Karpas-422 (cell line): ENCODE measurements at places on chromosomes 1 and 21. TPM values are rescaled to one million over a fixed set of nuclear protein-coding genes. Genes with fewer than 3 reads are reported as not detected.

GRCh38 chr21:36125512-36126207, 9.2 kb upstream of the CBR3 start:
- peak; percentile 68 for DNase-seq

- no peak for DNase-seq
Measured at GRCh38 chr1:90405726-90406125, 311.4 kb downstream of the BARHL2 start.

DNA sequence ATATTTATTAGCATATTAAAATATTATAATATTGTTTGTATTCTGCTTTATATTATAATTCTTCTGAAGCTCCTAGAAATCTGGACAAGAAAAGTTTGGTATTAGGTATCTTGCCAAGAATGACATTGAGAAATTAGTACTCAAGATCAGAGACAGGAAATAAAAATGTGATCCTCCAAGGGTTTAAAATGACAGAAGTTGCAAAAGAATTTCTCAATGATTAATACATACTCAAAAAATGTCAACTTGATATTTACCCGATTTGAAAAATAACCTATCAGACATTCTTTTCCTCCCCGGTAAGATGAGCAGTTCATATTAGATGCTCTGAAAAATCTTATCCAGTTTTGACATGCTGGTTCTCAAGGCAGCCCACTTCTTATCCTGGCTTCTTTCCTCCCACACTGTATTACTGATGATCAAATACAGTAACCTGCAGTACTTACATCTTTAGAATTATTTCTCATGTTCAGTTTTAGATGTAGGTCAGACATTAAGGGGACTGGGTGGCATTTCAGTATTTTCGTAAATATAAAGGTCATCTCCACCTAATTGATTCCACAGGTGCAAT, 55.3 kb downstream of the CACHD1 start:
- DNase-seq = no peak

- no peak for DNase-seq
Measured at GRCh38 chr21:45029298-45029947, 45.0 kb upstream of the ADARB1 start.

- DNase-seq = peak; percentile 97
Measured at GRCh38 chr1:111507411-111508201, 4.2 kb upstream of the ADORA3 start.

DNA sequence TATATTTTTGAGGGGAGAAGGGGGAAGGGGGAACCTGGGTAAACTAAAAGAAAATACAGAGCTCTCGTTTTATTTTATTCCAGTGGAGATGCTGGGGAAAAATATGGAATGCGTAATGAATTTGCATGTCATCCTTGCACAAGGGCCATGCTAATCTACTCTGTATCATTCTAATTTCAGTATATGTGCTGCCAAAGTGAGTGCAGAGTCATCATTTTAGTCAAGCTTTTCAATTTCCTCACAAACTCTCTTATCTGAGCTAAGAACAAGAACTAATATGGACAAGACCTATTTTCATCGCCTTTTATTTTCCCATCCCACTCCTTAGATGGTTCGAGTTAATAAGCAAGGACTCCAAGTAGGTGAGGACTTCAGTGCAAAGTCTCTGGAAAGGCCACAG, 13.2 kb downstream of the ADORA3 start:
- no peak for DNase-seq

- no peak for DNase-seq
Measured at GRCh38 chr1:215583185-215583749, 16.2 kb downstream of the KCTD3 start.

GRCh38 chr1:164261691-164262240, 297.2 kb upstream of the PBX1 start:
- DNase-seq = no peak

- DNase-seq = no peak
Measured at GRCh38 chr1:202193614-202194327, at the start of gene LGR6. TSS of gene LGR6 (plus strand) at chr1:202193799. CDS start at chr1:202193990, 191 bp downstream.

DNA sequence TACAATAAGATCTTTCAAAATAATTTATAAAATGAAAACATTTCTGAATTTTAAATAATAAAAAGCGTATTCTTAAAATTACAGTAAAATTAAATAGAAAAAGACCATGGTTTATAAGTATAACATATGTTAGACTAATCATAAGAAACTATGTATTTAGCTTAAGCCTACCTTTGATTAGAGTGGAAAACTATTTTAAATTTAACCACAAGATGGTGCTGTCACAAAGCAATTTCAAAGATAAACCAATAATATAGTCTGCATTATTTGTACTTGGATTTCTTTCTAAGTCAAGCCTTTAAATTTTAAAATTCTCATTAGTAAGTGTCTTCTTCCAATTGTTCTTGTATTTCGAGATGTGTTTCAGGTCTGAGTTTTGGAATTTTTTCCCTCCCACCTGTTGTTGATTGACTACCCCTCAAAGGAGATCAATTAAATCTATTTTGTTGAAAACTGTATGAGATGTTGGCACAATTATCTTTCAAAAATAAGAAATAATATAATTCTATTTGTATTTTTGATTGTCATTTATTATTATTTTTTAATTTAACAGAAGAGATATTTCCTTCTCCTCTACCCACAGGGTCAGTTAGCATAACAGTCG, 459.8 kb downstream of the KCNT2 start:
- peak; percentile 74 for DNase-seq

- peak; percentile 86 for DNase-seq
Measured at GRCh38 chr1:97849345-97850340, 71.2 kb downstream of the DPYD start.

DNA sequence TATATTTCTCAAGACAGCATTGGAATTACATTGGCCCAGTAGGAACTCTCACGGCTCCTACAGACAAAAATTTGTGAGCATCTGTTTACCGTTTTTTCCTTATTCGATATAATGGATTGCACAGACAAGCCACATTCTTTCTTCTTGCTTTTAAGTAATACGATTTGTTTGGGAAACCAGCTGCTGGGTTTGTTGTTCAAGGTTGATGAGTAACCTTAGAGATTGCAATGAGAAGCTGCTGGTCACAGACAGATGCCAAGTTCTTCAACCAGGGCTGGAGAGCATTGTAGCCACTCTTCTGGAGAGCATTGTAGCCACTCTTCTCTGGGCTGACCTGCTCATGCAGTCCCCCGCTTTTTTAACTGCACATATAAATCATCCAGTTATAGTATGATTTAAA, 1.4 kb upstream of the MIA3 start:
- DNase-seq = no peak

DNA sequence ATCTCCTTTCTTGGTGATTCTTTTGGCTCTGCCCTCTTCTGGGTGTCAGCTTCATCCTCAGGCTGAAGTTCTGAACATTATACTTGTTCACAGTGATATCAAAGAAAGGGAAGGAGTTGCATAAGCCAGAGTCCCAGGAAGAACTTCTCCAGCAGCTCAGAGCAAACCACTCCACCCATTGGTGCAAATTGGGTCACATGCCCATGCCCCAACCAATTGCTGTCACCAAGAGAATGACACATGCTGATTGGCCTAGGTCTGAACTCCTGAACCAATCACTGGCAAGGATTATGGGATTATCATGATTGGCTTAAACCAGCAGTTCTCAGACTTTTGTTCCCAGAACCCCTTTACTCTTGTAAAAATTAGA, 256.5 kb upstream of the TMEM51 start:
- DNase-seq = peak; percentile 70

GRCh38 chr1:17713993-17714392, 41.1 kb upstream of the ACTL8 start:
- no peak for DNase-seq

GRCh38 chr1:228860911-228861831, 125.9 kb downstream of the RHOU start:
- DNase-seq = no peak

DNA sequence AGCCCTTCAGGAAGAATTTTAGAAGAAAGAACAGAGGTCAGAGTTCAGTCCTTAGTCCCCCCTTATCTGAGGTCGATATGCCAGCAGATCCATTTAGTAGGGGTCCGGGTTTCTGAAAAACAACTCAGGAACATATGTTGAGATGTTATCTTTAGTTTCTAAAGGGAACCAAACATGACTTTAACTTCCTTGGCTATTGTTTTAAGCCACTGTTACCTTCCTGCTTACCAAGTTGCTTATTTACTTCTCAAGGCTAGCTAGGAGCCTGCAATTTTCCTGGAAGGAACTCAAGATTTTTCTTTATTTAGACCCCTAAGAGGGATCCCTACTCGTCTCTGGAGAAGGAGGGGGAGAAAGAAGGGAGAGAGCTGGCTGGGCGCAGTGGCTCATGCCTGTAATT, 54.3 kb downstream of the KCNC4 start:
- no peak for DNase-seq

- DNase-seq = no peak
Measured at GRCh38 chr21:34509151-34509550, 2.9 kb downstream of the KCNE1 start.

DNA sequence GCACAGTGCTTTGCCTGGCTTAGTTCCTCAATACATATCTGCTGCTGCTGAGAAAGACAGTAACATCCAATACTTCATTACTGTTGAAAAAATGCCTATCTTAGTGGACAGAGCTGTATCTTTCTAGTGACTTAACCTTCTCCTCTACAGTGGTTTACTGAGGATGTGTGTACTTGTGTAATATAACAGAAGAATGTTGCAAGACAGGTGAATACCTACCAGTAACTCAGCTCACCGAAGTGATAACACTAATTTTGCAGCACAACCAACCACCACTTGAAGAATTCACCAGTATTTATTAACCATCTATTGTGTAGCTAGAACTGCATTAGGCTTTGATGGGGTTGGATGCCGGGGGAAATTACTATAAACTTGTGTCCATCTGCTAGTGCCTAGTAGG, 16.6 kb upstream of the TNN start:
- no peak for DNase-seq

DNA sequence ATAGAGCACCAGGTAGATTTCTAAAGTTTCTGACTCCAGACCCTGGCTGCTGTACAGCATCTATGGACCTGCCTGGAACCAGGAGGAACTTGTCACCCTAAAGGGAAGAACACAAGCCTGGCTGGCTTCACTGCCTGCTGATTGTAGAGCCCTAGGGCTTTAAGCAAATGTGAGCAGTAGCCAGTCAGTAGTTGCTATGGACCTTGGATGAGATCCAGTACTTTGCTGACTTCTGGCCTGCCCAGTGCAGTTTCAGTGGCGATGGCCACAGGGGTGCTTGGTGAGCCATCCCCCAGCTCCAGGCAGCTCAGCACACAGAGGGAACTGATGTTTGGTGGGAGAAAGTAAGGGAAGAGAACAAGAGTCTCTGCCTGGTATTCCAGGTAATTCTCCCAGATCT, 68.4 kb downstream of the ATP6V1G3 start:
- DNase-seq = no peak

DNA sequence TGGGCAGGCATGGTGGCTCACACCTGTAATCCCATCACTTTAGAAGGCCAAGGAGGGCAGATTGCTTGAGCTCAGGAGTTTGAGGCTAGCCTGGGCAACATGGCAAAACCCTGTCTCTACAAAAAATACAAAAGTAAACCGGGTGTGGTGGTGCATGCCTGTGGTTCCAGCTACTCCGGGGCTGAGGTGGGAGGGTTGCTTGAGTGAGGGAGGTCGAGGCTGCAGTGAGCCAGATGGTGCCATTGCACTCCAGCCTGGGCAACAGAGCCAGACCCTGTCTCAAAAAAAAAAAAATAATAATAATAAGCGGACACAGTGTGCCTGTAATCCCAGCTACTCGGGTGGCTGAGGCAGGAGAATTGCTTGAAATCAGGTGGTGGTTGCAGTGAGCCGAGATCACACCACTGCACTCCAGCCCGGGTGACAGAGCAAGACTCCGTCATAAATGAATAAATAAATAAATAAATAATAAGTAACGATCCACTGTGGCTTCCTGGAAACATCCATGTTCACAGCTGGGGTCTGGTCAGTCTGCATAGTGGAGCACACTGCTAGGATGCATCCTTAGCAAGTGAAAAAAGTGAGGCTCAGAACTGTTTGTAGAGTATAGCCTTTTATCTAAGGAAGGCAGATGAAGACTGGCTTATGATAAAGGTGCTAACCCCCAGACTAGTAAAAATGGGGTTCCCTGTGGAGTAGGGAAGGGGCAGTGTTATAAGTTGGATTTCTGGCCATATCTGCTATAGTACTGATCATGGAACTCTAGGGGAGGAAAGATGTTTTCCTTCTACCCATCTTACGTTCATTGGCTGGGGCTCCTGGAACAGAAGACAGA, 15.7 kb downstream of the PKNOX1 start:
- no peak for DNase-seq

DNA sequence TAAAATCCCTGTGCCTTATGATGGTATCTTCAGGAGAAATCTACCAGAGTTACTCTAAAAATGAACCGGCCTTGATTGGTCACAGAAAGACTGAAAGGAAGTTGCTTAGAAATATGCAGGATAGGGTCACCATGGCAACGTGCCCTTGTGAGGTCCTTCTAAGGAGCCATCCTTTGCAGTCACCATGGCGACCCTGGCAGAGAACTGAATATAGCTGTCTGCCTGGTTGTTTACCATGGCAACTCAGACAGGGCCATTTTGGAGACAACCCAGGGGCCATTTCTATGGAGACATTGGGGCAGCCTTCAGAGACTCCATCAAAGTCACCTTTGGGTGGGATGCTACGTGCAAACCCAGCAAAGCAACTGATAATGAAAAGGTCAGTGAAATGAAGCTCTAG, 43.0 kb downstream of the SNX7 start:
- no peak for DNase-seq

GRCh38 chr1:82141390-82141789, 340.7 kb downstream of the ADGRL2 start:
- DNase-seq = no peak

DNA sequence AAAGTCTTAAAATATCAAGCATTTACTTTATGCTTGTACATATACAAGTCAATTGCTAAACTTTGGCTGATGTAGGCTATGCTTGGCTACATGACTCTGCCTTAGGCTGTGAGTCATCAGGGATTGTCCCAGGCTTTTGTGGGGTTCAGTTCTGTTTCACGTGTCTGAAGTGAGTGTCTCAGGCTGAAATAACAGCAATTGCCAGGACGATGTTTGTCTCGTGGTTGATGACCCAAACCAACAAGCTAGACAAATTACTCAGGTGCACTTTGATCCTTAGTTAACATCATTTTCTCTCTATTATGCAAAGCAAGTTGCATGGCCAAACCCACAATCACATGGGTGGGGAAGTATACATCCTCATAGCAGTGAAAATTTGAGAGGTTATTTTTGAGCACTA, 410.1 kb downstream of the BRINP3 start:
- no peak for DNase-seq

GRCh38 chr1:44705470-44705869, 25.5 kb downstream of the RNU5D-1 start:
- DNase-seq = no peak

GRCh38 chr1:209583408-209583807, at the start of gene CAMK1G:
TSS of gene CAMK1G (plus strand) at chr1:209583714. CDS start at chr1:209594984, 11,270 bp downstream.
- no peak for DNase-seq

- DNase-seq = no peak
Measured at GRCh38 chr21:26597031-26597430, 23.9 kb upstream of the CYYR1 start.

GRCh38 chr1:11646317-11646716, 7.9 kb downstream of the FBXO2 start:
- DNase-seq = no peak

The PALMD gene
- not detected in 2 replicates for total RNA-seq

The TAS1R1 gene
- not detected in 2 replicates for total RNA-seq

The SPAG17 gene
- not detected in 2 replicates for total RNA-seq

The RPS6KA1 gene
- 85.3 and 106 TPM in 2 replicates for total RNA-seq

The INSRR gene
- total RNA-seq = not detected in 2 replicates

The CLEC20A gene
- not detected in 2 replicates for total RNA-seq

The EXTL1 gene
- not detected in 2 replicates for total RNA-seq

The GJB3 gene
- not detected in 2 replicates for total RNA-seq

The SH2D1B gene
- total RNA-seq = not detected in 2 replicates

The LRRN2 gene
- total RNA-seq = not detected in 2 replicates

The NPHS2 gene
- total RNA-seq = not detected in 2 replicates

The CCDC181 gene
- total RNA-seq = not detected in 2 replicates

The PGLYRP4 gene
- not detected in 2 replicates for total RNA-seq
